NCI-H69 (cell line): ENCODE measurements at places on chromosomes 7 and 10.
A peak's percentile ranks its signal among the peaks of the same experiment; 100 is the strongest.

DNA sequence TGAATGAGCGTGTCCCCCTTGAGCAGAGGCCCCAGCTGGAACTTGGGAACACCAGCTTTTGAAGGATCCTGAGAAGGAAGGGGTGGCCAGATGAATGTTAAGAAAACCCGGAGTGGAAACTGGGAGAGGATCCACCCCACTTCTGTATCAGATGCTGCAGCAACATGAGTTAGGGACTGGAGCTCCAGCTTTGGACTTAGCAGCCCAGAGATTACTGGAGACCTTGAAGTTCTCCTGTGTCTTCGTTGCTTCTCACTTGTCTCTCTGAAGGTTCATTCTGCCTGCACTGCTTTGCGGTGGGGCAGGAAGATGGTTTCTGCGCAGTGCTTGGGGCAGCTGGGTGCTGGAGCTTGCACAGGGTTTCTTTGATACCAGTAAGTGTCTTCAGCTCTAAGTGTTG, 9.3 kb downstream of the TMEM248 start:
- DNase-seq: peak; percentile 23

DNA sequence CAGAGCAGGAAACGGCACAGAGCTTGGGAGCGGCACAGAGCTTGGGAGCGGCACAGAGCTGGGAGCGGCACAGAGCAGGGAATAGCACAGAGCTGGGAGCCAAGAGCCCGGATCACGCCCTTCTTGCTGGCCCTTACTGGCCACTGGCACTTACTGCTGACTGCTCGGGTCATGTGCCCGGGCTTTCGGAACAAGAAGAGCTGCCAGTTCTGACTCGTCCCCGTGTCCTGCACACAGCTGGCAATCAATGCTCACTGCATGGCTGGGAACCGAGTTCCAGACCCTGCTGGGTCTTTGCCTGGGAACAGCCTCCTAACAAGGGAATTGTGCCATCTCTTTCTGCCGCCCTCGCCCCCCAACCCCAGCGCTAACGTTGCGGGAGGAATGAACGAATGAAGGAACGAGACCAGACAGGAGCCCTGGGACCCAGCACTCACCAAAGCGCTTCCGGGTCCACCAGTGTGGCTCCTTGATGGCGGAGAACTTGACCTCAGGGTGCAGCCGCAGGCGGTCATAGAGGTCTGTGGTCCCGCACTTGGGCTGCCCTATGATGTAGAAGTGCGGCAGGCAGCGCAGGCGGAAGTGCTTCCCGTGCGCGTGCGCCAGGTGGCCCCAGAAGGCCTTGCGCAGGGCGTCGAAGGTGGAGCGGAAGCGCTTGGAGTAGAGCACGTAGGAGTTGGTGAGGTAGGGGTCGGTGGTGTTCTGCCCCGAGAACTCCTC, 49.1 kb downstream of the CHST15 start:
- DNase-seq: no peak

- DNase-seq: peak; percentile 31
Observed at GRCh38 chr10:69459893-69460575, 8.8 kb downstream of the TSPAN15 start.

GRCh38 chr10:46553238-46554049, 3.0 kb downstream of the GPRIN2 start:
- DNase-seq: no peak

GRCh38 chr7:19117870-19118608, 603 bp upstream of the TWIST1 start:
- peak; percentile 88 for DNase-seq

- DNase-seq: no peak
Observed at GRCh38 chr10:4361581-4361980, 464.4 kb upstream of the AKR1E2 start.

- peak; percentile 77 for DNase-seq
Observed at GRCh38 chr7:1395211-1396070, 63.8 kb downstream of the MICALL2 start.

GRCh38 chr7:116738378-116738777, 66.4 kb downstream of the MET start:
- peak; percentile 79 for DNase-seq

- peak; percentile 97 for DNase-seq
Observed at GRCh38 chr7:96080027-96080426, 241.9 kb downstream of the SLC25A13 start.
